Activated naive CD4-positive, alpha-beta T cell treated with anti-CD3 and anti-CD28 coated beads, Interleukin-2, amount 50 U/mL, for 16 hours (primary cell): ENCODE measurements at places on chromosomes 7 and 10.

GRCh38 chr7:17134786-17135185, 163.7 kb upstream of the AHR start:
- no peak for DNase-seq

DNA sequence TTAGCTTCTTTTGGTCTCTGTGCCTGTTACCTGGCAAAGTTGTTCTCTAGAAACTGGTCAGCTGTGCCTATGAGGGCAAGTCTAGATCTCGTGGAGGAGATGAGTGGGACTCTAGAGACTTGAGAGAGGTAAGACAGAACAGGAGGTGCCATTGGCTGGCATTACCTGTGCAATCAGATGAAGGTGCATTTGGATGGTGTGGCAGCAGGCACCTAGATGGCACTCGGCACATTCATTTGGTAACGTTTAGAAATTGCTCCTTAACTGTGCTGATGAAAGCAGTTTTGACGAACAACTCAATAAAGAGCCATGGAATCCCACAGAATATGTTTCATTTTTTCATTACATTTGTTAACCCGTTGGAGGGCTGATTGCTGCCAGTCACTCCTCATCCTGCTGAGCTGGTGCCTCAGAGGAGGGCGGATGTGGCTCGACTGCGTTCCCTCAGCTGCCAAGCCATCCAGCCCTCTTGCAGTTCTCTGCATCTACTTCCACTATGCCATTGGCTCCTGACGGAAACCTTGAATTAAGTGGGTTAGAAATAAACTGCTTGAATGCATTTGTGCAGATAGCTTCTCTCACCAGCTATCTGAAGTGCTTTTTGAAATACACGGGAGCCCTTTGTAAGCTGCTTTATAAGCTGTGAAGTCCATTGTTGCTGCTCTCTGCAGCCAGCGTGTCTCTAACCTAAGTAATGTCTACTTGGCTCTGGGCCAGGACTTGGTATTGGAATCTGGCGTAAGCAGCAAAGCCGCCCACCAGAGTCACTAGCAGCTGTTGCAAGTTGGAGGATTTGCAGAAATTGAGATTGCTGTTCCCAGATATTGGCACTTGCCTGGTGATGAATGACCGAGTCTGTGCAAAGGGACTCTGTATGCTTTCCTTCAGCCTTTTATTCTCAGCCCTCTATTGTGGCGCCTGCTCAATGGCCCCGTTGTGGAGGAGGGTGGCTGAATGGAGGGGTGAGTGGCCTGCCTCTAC, 87.4 kb downstream of the LRRC4 start:
- DNase-seq: no peak

GRCh38 chr10:30017556-30017955, 41.8 kb downstream of the JCAD start:
- no peak for DNase-seq

- DNase-seq: no peak
These were observed 324.5 kb downstream of the GFRA1 start for GRCh38 chr10:115948465-115948864.

GRCh38 chr7:131108212-131108940, 219.3 kb upstream of the MKLN1 start:
- DNase-seq: no peak

DNA sequence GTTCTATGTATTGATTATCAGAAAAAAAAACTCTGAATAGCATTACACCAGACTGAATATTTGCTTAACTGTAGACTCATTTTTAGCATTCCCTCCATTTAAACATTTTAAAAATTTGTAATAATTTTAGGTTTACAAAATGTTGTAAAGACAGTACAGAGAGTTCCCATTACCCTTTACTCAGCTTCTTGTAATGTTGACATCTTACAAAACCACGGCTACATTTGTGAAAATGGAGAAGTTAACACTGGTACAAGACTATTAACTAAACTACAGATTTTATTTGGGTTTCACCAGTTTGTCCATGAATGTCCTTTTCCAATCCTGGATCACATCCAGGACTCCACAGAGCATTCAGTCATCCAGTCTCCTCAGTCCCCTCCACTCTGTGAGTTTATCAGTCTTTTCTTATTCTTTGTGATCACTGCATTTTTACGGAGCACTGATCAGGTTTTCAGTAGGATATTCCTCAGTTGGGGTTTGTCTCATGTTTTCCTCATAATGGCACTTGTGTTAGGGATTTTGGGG, 130.0 kb upstream of the EEPD1 start:
- no peak for DNase-seq
